EL (cell line): ENCODE measurements at places on chromosomes 16 and 17.

DNA sequence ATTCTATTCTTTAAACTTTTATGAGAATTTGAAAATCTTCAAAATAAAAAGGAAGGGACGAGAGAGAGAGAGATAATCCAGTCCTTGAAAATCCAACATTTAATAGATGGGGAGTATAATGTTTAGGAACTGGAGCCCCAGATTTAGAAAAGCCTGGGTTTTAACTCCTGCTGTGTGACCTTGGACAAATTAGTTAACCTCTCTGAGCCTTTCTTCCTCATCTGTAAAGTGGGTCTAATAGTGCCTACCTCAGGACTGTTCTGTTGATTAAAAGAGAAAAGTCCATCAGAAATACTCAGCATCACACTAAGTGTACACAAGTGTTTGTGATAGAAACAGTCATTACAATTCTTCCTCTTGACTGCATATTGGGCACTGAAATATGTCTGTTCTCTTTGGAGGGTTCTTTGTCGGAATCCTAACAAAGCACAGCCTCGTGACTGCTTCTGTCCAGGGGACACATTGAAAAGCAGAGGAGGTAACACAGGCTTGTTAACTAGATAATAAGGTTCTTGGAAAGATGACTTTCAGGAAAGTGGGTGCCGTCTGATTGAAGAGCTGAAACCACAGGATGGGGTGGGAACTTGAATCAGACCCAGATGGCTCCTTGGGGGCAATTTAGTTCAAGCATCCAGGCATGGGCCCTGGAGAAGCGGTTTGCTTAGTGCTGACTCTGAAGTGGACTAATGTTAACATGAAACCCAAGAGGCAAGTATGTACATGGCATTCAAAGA, 128.2 kb downstream of the CLEC16A start:
- no peak for DNase-seq

- no peak for DNase-seq
Measured at GRCh38 chr16:56795011-56795410, 65.1 kb downstream of the NUP93 start.

DNA sequence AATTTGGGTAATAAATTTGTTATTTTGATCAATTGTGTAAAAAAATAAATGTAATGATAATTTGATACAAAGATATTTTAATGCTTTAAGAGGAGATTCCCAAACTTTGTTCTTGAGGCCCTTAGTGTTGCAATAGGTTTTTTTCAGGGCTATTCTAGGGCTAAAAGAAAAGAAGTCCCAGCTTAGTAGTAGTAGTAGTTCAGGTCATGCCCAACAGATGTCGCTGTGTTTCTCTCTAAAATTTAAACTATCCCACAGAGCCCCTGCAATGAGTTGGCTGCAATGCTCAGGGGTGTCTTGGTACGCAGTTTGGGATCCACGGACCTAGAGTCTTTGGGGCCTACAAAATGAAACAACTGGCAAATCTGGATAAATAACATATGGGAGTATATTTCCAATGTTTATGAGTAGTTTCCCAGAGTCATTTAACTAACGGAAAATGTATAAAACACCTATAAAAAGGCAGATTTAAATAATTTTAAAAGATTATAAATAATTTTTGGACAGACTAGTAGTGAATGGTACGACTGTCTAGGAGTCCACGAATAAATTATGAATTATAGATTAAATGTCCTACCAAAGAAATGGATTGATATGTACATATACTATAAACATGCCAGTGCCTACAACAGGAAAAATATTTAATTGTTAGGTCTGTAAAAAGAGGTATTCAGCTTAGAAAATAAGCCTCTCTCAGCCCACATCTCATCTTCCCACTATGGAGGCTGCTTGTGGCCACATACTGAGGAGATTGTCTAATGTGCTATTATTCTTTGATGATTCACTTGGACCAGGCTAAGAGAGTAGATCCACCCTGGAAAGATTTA, 228.5 kb upstream of the PMFBP1 start:
- peak; percentile 65 for DNase-seq

DNA sequence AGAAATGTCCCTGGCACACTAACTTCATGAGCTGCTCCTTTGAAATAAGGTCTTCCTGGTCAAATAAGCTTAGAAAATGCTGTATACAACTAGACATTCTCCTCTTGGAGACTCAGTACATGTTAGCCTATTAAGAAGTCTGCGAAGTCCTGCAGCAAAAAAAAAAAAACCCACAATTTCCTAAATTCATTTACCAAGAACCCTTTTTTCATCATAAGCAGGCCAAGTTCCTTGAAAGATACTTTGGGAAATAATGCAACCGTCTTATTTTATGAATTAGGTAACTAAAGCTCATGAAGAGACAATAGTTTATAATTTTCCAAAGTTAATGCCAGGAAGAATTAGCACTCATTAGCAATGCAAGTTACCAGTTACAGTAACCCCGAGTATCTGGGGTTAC, 49.0 kb upstream of the HAS3 start:
- no peak for DNase-seq

- DNase-seq, result no peak
Measured at GRCh38 chr17:72255481-72255880, 134.7 kb downstream of the SOX9 start.

DNA sequence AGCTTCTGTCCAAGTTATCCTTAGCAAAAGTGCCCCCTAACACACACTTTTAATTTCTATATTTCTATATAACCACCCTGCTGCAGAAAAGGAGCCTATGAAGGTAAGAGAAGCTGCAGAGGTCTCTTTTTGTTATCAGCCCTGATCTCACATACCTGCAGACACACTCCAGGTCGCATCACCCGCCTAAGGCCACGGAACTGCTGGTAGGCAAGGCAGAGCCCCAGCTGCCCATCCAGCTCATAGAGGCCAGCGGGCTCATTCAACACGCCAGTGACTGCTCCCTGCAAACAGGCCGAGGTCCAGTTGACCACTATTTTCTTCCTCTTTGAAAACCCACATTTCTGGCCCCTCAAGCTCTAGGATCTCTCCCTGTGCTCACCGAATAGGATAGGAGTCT, 12.2 kb downstream of the CTC1 start:
- DNase-seq, result no peak

DNA sequence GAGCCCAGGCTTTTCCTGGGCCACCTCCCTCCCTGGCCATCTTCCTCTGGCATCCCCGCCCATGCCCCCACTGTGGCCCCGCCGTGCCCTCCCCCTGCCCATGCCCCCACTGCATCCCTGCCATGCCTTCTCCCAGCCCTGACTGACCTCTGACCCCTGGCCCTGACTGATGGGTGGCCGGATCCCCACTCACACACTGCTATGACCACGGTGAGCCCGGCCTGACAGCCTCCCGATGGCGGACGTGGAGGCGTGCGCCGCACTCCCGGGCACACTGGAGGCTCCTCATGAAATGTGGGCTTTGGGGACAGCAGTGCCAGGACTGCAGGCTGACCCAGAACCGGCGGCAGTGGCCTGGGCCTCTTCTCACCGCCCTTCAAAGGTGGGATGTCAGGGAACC, 10.6 kb upstream of the C1QTNF8 start:
- DNase-seq, result no peak

DNA sequence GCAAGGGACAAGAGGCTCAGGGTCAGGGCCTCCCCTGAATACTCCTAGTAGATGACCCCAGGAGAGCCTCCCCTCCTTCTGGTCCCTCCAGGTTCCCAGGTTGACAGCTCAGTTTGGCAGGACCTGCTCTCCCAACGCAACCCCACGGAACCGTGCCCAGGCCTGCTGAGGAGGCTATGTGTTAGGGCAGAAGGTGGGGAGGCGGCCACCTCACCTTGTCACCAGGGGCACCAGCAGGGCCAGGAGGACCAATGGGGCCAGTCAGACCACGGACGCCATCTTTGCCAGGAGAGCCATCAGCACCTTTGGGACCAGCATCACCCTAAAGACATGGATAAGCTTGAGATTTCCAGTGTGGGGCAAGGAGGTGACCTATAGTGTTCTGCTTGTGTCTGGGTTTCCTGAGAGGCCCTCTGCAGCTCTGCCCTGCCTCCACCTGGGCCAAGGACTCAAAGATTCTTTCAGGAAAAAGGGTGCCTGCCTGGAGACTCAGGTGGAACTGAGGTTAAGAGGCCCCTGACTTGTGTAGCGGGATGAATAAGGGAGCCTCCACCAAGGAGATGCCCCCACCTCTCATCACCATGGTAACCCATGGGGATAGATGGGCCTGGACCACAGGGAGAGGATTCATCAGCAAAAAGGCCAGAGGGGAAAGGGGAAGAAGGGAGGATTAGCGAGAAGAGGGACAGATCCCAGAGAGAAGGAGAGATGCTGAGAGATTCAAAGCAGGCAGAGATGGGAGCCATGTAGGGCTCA, 10.7 kb downstream of the COL1A1 start:
- no peak for DNase-seq

DNA sequence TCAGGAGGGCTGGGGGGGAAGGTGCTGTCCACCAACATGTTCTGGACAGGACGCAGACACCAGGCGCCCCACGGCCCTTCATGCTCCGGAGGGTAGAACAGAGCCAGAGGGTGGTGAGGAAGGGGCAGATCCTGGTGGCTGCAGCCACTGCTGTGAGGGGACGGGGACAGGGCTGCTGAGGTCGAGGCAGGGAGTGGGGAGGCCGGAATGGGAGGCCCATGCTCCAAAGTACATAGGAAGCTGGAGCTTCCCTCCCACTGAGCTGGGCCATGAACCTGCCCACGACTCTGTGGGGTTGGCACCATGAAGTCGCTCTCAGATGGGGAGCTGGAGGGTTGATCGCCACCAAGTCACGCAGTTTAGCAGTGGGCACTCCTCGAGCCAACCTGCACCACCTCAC, 8.0 kb upstream of the METRNL start:
- no peak for DNase-seq

DNA sequence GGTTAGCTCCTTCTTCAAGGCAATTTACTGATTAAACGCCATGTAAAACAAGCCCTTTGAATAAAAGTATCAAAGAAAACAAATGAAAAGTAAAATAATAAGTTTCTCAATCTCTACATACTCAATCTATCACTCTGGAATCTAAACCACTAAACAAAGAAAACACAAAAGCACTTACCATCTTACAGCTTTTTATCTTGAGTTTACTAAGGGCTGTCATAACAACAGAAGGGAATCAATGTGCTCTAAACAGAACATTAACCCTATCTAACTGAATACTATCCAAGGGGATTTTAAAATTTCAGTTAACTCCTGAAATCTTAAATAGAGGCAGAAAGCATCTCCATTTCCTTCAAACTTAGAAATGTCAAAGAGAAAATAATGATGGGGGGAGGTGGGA, 3.4 kb downstream of the SKA2 start:
- no peak for DNase-seq

DNA sequence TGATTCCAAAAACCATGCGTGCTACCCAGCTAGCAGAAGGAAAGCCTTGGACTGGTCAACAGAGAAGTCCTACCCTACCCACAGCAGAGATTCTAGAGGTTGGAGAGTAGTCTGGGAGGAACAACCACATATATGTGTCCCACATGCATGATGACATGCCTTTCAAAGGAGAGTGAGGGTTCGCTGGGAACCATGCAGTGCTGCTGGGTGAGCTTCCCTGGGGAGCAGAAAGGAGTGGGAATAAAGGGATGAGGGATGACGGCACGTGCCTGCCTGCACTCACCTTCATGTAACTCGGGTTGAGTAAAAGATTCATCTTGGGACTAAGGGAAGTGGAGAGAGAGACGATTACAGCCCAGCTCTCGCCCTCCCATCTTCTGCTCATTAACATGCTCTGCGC, 9.8 kb downstream of the CPSF4L start:
- DNase-seq, result no peak
